Globus pallidus (tissue), 1 donor: ENCODE measurements at places on chromosomes 4 and X.
A peak's percentile ranks its signal among the peaks of the same experiment; 100 is the strongest.

DNA sequence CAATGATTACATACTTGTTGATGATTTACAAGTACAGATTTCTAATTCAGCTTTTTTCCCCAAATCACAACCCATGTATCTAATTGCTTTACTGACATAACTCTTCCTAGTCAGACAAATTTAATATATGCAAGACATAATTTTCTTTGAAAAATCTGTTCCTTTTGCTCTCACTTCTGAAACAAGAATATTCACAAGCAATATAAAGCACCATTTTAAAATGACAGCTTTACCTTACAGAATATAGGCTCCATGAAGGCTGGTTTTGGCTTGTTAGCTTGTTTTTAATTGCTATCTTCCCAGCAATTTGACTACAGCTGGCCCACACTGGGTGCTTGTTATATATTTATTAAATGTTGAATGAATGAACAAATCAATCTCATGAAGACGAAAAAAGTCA lies 24.5 kb downstream of the GPM6A start:
- no peak for DNase-seq

DNA sequence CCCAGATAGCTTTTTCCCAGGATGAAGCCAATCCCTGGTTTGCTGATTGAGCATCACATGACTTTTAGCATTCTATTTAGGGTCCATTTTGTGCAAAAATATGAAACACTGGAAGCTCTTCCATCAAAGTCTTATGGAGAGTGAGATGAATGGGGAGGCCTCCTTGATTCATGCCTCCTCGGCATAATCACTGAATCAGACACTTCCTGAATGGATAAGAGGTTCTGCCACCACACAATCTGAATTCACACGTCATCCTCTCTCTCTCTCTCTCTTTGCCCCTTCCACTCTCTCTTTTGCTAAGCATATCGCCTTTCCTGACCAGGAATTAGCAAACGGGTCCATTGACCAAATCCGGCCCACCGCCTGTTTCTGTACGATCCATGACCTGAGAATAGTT lies 68.7 kb downstream of the CRMP1 start:
- no peak for DNase-seq

DNA sequence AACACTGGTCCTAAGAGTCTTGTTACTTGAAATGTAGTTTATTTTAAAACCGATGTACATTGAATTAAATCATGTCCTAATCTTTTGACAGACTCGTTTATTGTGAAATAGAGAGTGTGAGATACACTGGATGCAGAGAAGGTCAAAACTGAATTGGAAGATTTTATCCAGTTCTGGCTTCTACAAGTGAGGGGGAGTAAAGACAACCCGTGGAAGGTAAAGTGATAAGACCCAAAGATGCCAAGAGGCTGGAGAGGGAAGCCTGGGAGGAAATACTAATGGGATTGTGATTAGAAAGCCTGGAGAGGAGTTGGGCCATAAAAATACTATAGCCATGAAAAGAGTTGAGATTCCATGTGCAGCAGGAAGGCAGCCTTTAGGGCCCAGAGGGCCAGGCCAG lies 424.5 kb upstream of the NR3C2 start:
- DNase-seq = no peak

DNA sequence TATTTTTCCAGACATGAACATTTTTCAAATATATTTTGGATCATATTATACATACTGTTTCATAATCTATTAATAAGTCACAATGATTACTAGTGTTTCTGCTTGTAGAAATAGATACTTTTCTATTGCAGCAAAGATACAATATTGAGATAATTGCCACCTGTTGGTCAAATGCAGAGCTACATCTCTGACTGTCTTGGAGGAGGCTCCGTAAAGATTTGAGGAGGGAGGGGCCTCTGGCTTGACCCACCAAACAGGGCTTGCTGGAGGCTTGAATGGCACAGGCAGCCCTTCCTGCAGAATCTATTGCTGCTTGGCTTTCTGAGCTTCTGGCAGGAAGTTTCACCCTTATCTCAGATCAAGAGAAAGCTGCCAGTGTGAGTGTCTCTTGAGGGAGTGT lies 99.3 kb upstream of the ARMCX2 start:
- DNase-seq = peak; percentile 20

GRCh38 chr4:110907801-110908313 lies 285.0 kb upstream of the PITX2 start:
- no peak for DNase-seq

GRCh38 chrX:16970977-16971376 lies 24.5 kb downstream of the REPS2 start:
- DNase-seq = no peak

DNA sequence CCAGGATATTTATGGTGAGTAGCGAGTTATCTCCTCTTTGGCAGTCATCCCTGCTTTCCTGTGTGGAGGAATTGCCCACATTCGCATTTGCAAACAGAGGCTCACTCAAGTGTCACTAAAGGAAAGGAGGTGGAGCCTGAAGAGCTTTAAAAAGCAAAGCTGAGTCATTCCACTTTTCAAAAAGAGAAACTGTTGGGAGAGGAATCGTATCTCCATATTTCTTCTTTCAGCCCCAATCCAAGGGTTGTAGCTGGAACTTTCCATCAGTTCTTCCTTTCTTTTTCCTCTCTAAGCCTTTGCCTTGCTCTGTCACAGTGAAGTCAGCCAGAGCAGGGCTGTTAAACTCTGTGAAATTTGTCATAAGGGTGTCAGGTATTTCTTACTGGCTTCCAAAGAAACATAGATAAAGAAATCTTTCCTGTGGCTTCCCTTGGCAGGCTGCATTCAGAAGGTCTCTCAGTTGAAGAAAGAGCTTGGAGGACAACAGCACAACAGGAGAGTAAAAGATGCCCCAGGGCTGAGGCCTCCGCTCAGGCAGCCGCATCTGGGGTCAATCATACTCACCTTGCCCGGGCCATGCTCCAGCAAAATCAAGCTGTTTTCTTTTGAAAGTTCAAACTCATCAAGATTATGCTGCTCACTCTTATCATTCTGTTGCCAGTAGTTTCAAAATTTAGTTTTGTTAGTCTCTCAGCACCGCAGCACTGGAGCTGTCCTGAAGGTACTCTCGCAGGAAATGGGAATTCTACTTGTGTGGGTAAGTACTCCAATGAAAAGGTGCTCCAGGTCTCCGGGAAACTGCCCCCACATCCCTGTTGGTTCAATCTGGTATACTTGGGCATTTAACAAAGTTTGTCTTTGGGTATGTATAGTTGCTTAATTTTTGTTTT lies at the start of gene EGF:
Gene EGF, plus strand, starts transcription at position 178 of the 890 bp plus-strand sequence. Its CDS starts 453 bp downstream, at position 631.
- DNase-seq = no peak

DNA sequence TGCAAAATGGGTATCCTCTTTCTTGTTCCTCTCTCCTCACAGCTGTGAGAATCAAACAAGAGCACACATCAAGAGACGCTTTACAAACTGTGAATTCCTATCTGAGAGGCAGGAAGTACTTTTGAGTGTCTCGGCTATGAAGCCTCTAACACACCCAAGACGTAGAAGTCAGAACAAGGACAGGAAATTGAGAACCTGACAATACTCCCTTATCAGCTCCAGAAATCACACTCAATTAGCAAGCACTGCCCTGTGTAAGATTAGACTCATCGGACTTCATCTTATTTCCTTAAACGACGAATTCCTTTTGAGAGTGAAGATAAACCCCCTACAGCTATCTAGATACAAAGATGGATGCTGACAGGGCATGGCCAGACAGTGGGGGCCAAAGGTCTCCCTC lies 50.7 kb upstream of the CRMP1 start:
- DNase-seq = no peak
